ENCODE measurements at places on chromosomes 4 and X.

DNA sequence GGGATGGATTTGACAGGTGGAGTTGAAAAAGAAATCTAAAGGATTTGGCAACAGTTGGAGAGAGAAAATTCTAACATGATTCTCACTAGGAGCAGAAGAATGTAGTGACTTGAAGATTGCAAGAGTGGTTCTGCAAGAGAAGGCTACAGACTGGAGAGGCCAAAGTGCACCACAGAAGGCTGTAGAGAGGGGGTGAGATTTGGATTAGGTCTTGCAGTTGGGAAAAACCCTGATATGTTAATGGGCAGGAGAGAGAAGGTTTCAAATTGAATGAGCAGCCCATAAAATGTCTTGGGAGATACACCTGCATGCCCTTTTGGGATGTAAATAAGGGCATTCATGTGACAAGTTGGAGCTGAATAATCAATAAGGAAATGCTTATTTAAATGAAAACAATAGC, 14.7 kb upstream of the VEGFD start:
- DNase-seq, result no peak

- no peak for DNase-seq
Measured at GRCh38 chrX:148536961-148537360, 36.5 kb downstream of the AFF2 start.

- no peak for DNase-seq
Measured at GRCh38 chr4:122831515-122832196, 5.0 kb downstream of the FGF2 start.

DNA sequence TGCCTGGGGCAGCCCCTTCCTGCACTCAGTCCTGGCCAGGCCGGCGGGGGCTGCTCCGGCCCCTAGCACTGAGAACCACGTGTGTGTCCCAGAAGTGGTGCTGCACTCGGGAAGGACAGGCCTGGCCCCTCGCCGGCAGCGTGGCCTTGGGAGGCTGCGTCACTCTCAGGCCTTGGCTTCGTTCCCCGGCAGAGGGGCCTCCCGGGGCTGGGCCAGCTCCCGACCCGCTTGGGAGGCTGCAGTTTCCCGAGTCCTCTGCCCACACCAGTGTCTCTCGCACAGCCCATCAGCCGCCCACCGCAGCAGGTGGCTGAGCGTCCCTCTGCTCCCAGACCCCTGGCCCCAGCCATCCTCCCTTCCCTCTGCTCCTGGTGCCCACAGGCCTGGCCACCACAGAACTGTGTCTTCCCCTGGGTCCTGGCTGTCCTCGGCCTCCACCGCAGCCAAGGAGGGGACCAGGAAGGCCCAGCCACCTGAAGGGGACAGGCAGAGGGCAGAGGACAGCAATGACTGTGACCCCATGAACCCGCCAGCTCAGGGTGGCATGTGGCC, 10.9 kb upstream of the CPLX1 start:
- DNase-seq, result no peak

DNA sequence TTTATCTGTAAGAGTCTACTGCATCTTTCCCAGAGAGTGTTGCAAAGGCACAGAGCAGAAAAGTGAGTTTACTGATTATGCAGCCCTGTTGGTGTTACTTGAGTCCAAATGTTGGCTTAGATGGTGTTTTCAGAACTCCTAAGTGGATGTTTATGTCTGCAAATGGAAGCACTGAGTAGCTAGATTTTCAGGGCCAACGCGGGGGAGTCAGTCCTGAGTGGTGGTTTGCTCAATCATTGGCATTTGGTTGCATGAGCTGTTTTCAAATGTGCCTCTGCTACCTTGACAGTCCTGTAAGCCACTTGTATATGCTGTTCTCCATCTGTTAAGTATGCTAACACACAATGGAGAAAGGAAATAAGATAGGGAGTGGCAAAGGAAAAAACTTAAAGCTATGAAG, 45.4 kb downstream of the MAMLD1 start:
- DNase-seq, result no peak

GRCh38 chr4:152415980-152416379, 119.9 kb downstream of the FBXW7 start:
- no peak for DNase-seq

DNA sequence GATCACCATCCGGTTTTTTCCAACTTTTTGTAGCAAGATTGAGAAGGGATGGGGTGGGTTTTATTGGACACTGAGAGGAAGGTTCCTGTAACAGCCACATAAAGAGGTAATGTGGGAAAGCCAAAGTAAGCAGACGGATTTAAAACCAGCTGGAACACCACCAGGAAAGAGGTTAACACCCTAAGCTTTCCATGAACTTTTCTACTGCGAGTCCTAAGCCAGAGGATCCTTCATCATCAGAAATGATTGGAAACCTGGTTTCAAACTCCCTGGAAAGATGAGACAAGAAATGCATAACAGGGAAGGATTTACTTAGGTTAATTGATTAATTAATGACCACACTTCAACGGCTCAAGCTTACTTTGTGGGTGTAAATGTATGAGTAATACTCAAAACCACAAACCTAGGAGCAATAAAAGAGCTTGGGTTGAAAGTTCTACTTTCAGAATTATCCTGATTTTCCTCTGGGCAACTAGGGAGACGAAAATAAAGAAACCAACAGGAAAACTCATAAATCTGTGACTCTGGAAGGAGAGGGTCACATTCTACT, 91.5 kb downstream of the COX18 start:
- DNase-seq, result no peak

- no peak for DNase-seq
Measured at GRCh38 chr4:38366456-38366855, 297.5 kb upstream of the KLF3 start.

DNA sequence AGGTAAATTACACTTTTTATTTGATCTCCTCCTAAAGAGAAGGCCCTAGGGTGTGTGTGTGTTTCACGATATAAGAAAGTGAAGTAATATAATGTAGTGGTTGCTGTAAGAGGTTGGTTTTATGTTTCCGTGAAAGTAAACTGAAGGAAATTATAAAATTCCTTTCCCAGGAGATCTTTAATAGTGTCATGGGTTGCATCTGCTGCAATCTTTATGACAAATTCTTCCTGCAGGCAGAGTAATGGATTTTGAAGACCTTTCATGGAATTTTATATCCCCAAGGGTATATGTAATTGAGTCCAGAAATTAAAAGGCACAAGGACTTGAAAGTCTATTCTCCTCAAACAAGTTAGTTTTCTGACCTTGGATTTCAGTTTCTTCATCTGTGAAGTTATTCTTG, 538.6 kb downstream of the ANKRD50 start:
- DNase-seq, result no peak

DNA sequence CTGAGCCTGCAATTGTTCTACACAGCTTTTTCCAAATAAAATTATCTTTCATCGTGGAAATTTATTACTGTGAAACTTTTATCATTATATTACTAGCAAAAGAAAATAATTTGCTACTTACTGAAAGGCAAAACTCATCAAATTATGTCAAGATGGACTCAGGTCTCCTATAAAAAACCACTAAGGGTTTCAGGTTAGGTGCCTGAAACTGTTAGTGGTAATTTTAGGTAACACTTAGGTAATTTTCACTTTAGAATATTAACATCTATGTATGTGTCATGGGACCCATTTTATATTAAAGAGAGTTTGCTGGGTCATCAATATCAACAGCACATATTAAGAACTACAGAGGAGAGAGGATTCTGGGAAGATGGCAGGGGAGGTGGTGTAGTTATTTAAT, 651.5 kb downstream of the CENPC start:
- DNase-seq, result no peak

GRCh38 chr4:6107114-6107791, 89.0 kb upstream of the C4orf50 start:
- no peak for DNase-seq

GRCh38 chr4:36551697-36552214, 270.3 kb downstream of the DTHD1 start:
- no peak for DNase-seq

GRCh38 chr4:75502671-75503070, 11.5 kb downstream of the RCHY1 start:
- DNase-seq, result no peak

DNA sequence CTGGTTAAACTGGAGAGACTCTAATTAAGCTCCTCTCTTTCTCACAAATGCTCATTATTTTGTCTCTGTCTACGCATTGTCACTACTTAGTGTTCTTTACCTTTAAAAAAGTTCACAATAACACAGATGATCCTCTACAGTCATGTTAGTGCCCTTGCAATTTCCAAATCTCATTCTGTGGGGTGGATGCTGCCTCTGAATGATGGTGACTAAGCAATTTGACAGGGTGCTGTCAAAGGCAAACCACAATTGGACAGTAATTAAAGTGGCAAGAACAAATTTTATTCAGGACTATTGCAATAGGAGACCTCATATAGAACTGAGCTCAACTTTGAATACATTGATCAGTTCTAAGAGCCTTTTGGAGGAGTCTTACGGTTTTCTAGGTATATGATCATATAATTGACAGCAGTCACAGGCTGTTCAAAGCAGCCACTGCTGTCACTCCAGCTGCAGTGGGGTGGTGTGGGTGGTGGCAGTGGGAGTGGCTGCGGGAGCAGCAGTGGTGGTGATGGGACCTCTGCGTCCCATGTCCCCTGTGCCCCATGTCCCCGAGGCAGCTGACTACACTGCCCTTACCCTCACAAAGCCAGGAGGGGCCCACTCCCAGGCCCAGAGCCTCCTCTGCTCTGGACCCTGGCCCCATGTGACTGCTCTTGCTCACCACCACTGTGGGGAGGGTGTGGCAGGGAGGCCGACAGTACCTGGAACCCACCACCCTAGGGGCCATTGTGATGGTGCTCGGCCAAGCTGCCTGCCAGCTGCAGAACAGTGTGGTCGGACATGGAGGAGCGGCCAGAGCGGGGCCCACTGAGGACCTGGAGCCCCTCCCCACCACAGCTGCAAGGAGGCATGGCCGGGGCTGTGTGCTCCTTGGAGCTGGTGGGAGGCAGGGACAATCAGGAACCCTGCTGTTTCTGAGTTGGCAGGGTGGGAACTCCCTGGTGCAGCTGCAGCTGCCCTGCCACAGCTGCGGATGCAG, 30.4 kb upstream of the PAGE1 start:
- DNase-seq, result no peak

GRCh38 chrX:72052415-72053090, 79.2 kb downstream of the RTL5 start:
- no peak for DNase-seq

DNA sequence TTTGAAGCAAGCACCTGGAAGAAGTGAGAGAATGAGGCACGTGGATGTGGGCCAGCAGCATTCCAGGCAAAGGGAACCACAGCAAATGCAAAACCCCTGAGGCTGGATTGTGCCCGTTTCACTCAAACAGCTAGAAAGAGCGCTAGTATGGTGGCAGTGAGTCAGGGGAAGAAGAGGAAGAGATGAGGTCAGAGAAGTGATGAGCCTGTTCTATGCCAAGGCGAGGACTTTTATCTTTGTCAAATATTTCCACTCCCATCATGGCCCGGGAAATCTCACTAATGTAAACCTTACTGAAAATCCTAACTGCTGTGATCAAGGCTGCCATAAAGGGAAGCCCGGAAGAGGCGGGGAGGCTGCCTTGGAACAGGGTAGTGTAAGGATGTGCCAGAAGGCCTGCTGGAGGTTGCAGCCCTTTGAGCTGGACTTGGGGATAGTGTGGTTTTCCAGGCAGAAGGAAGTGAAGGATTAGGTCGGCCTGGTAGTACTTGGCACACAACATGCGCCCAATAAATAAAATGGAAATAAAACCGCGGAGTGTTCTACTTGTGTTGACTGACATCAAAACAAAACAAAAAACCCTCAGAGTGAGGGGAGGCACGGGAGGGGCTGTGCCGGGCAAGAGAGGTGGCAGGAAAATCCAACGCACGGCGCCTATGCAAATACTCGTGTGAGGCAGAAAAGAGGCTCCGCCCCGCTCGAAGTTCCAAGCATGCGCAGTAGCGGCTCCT, 1.2 kb upstream of the CDK16 start:
- DNase-seq, result peak; percentile 88

DNA sequence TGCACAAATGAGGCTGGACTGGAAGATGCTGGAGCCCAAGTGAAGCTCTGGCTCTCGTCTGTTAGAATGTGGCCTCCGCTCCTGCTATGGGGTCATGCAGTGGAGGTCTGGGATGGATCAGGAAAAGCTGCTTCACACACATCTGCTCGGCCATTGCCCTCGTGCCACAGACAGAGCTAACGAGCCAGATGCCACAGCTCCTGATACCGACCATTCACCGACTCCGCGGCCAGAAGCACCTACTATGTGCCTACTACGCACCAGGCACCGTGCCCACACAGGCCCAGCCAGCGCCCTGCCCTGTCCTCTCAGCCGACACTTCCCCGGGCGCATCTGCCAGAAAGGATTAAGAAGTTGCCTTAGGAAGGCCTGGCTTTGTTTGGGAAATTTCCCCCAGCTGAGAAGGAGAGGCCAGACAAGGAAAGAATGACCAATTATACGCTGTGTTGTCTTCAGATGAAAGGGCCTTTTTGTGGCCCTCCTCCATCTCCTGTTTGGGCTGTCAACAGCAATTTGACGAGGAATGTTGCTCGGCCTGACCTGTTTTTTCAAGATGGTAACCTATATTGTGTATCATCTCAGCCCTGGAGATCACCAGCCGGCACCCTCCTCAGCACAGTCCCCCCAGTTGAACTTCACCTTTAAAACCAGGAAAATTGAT, 34.3 kb downstream of the HMX1 start:
- peak; percentile 93 for DNase-seq

GRCh38 chrX:1139185-1139500, 73.3 kb downstream of the CRLF2 start:
- DNase-seq, result no peak

- DNase-seq, result no peak
Measured at GRCh38 chr4:71470524-71470923, 131.7 kb downstream of the SLC4A4 start.

DNA sequence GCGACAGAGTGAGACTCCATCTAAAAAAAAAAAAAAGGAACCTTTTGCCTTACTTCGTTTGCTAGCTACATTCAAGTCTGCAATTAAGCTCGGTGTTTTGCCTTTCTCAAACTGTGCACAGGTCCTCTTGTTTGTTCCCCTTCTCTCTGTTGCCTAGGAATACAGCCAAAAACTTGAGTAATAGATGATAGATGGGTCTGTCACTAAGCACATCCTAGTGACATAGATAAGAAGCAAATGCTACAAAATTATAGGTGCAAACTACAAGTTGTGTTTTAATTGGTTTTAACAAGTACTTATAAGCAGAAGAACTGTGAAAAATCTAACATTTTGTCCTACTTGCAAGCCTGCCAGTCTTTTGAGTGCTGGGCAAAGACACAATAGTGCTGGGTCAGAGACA, 95.2 kb downstream of the SNCA start:
- no peak for DNase-seq

DNA sequence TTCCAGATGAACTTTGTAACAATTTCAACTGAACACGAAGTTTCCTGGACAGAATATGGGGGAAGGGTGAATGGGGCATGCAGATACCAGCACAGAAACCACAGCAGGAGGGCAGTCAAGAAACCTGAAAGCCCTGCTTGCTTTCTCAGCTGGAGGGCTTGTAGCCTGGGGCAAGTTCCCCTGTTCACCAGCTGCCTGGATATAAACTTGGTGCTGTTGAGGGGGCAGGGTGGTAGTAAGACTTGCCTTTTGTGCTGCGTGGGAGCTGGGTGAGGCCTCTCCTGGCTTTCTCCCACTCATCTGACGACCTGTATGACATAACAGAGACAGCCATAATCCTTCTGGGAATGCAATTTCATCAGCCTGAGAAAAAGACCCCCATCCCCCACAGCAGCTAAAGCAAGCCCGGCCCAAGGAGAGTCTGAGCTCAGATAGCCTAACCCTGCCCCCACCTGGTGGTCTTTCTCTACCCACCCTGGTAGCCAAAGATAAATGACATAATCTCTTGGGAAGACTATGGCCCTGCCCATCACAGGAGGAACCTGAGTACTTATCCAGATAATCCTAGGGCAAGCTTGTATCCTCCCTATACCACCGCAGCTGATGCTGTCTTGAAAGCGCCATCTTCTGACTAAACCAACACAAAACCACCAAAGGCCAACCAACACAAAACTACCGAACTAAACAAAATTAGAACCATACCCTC, 234.3 kb downstream of the LAS1L start:
- DNase-seq, result peak; percentile 95

- DNase-seq, result peak; percentile 26
Measured at GRCh38 chr4:153759407-153760316, at the start of gene RNF175. TSS of gene RNF175 (minus strand) at chr4:153760024. CDS start at chr4:153759862, 162 bp downstream.

Data from ELF-1 (cell line).